Right ventricle myocardium superior (tissue), 1 donor: ENCODE measurements at places on chromosomes 7 and 10. TPM values are rescaled to one million over a fixed set of nuclear protein-coding genes. Genes with fewer than 3 reads are reported as not detected.

DNA sequence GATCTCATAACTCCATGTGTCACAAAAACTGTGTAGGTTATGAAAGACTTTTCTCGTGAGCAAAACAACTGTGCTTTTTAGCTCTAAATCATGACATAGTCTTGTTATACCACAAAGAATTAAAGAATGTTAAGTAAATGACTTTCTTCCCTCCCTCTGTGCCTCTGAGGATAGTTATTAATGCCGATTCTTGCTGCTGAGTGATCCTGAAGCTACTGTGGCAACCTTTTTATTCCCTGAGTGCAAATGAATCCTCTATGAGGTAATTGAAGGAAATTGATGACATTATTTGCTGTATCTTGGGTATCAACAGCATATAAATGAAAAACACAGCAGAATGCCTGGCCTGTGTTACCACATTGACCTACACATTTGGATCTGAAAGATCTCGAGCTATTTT lies 142.2 kb upstream of the HDAC9 start:
- no peak for DNase-seq

DNA sequence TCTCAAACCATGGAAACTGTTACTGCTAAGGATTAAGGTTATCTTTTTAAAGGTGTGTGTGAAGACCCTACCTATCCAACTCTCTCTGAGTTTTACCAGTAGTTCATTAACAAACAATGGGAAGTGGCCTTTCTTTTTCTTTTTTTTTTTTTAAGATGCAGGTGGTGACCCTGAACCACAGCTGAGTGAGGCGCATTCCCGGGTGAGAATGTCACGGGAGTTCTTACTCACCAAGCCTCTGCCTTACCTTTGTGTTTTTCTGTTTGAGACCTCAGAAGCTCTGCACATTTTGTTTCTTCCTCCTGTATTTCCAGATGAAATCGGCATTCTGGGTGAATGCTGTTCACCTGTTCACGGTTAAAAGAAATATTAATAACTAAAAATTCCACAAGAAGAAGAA lies 2.5 kb downstream of the VIPR2 start:
- DNase-seq: no peak

DNA sequence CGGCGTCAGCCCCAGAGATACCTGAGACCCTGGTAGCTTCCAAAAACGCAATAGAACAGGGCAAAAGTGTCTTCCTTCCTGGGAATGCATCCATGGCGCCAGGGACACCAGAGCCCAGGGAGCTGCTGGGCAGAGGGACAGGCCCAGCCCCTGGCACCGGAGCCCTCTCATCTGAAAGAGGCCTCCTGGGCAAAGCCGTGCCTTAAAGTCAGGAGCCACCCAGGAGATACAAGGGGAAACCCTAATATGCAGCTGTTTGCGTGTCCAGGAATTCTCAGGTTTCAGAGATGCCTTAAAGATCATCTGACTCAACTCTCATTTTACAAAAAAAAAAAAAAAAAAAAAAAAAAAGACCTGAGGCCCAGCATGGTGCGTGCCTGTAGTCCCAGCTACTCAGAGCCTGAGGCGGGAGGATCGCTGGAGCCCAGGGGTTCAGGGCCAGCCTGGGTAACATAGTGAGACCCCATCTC lies 28.0 kb downstream of the NUDT1 start:
- no peak for DNase-seq

The AP4M1 gene
- total RNA-seq: 13.4 TPM

The ZNF655 gene
- total RNA-seq: 24.0 TPM

- DNase-seq: no peak
Observed at GRCh38 chr10:70109064-70109729, 23.4 kb downstream of the AIFM2 start.
